ENCODE measurements at places on chromosomes 16 and 17.

DNA sequence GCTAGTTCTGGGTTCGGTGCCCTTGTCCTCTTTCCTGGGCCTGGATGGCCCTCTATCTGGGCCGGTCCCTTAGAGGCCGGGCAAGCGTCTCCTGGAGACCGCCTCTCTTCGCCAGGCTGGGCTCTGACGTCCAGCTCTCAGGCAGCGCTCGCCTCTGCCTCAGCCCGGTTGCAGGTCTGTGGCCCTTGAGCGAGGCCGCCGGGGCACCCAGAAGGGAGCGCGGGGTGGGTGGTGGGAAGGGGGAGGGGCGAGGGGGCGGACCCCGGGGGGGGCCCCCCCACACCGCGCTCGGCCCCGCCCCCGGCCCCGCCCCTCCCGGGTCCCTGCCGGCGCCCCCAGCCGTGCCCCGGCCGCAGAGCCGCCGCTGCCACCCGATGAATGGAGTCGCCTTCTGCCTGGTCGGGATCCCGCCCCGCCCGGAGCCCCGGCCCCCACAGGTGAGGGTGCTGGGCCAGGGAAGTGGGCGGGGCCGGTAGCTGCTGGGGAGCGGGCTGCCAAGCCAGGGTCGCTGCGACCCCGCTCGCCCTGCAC, at the start of gene ARHGAP23:
ARHGAP23 (plus strand) TSS at position 353 of the 531 bp plus-strand sequence; CDS start at position 375, 22 bp downstream.
- DNase-seq, result no peak

GRCh38 chr17:19237389-19238166, 412 bp downstream of the EPN2 start:
- DNase-seq, result no peak

GRCh38 chr16:13892301-13892700, 27.7 kb upstream of the ERCC4 start:
- no peak for DNase-seq

DNA sequence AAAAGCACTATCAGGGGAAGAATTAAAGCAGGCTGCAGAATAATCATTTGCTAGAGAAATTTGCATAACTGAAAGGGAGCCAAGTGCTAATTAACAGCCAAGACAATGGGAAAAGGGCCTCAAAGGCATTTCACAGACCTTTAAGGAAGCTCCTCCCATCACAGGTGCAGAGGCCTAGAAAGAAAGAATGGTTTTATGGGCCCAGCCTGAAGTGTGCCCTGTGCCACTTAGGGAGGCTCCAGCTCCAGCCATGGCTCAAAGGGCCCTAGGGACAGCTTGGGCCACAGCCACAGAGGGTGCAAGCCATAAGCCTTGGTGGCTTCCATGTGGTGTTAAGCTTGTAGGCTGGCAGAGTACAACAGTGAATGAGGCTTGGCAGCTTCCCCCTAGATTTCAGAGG, 50.1 kb downstream of the RNF112 start:
- peak; percentile 59 for DNase-seq

DNA sequence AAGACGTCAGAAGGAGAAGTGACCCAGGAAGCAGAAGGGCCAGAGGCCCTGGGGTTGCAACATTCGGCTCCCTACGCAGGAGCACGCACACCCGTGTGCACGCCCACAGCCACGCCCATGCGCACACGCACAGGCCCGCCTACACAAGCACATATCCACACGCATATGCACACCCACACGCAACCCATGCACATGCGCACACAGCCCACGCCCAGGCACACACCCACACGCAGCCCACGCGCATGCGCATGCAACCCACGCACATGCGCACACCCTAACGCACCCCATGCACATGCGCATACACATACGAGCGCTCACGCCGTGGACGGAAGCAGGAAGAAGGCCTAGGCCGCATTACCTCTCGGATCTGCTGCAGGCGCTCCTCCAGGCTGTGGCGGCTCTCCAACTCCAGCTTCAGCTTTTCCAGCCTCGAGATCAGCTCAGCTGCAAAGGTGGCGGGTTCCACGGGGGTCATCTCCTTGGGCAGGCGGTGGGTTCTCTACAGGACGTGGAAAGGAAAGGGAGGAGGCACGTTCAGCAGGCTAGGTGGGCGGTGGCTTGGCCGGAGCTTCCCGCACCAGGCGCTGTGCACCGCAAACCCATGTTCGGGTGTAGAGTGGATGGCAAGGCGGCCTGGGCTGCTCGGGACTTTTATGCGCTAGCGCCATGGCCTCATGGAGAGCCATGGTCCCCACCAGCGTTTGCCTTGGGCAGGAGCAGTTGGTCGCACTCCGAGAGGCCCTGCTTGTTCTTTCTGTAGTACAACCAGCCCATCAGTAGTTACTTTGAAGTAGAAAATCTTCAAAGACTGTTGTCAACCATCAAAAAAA, 23.4 kb downstream of the AXIN2 start:
- DNase-seq, result no peak

DNA sequence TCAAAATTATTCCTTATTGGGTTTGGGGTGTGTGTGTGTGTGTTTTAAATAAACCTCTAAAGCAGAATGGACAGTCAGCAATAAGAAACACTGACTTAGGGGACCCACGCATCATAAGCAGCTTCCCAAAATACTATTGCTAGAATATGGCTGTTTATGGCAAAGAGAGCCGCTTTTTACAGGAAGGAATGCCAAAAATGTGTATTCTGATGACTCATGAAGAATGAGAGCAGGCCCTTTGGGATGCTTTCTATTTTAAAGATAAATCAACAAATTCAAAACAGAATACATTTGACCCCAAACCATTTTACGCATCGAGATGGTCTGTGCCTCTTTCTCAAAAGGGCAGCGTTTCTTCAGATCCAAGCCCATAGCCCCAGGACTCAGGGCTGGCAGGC, 37.5 kb downstream of the ARHGAP17 start:
- DNase-seq, result no peak

Data from NCI-H1436 treated with DMSO at 0.1 percent for 48 hours (cell line).